ENCODE measurements at places on chromosomes 2 and 18. TPM values are rescaled to one million over a fixed set of nuclear protein-coding genes. Genes with fewer than 3 reads are reported as not detected.

Gene NLRC4
- 0.42 TPM for total RNA-seq

Gene SIX3
- total RNA-seq: 0.17 TPM

Gene LAMA1
- total RNA-seq: 0.32 TPM

Gene CHRND
- total RNA-seq: not detected

Gene AKAIN1
- not detected for total RNA-seq

Gene RGPD3
- total RNA-seq: 0.42 TPM

Gene EGR4
- not detected for total RNA-seq

All from esophagus muscularis mucosa (tissue), 4 donors.